ENCODE measurements at places on chromosomes 11 and 22. TPM values are rescaled to one million over a fixed set of nuclear protein-coding genes. Genes with fewer than 3 reads are reported as not detected.

GRCh38 chr11:23725752-23726151 lies 771.1 kb upstream of the LUZP2 start:
- DNase-seq: no peak

DNA sequence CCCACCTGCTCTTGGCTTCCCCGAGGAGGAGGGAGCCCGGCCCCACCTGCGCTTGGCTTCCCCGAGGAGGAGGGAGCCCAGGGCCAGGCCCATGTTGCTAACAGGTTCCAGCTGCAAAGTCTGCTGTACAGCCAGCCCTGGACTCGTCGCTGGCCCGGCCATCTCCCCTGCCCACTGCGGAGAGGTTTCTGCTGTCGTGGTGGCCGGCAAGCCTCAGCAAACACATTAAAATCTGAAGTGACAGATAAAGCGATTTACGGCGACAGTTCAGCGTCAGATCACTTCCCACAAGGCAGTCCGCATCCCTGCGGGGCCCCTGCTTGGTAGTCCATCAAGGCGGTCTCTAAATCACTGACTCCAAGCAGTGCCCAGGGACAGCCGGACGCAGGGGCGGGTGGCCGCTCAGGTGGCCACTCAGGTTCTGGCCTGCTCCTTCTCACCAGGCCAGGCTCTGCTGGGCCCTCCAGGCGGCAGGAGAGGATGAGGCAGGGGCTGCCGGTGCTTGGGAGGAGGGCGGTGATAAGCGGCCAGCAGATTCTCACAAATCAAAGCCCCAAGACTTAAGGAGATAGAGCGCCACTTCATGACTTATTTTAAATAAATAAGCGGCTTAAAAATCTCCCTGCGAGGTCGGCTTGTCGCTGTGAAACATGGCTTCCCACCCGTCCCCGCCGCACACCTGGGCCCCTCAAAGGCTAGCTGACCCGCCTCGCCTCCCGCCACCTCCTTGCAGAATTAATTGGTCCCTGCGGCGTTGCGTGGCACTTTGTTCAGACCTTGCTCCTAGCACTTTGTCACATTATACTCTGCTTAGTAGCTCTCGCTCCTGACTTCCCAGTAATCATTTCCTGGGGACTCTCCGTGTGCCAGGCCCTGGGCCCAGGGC lies 21.1 kb downstream of the MACROD1 start:
- DNase-seq: no peak

DNA sequence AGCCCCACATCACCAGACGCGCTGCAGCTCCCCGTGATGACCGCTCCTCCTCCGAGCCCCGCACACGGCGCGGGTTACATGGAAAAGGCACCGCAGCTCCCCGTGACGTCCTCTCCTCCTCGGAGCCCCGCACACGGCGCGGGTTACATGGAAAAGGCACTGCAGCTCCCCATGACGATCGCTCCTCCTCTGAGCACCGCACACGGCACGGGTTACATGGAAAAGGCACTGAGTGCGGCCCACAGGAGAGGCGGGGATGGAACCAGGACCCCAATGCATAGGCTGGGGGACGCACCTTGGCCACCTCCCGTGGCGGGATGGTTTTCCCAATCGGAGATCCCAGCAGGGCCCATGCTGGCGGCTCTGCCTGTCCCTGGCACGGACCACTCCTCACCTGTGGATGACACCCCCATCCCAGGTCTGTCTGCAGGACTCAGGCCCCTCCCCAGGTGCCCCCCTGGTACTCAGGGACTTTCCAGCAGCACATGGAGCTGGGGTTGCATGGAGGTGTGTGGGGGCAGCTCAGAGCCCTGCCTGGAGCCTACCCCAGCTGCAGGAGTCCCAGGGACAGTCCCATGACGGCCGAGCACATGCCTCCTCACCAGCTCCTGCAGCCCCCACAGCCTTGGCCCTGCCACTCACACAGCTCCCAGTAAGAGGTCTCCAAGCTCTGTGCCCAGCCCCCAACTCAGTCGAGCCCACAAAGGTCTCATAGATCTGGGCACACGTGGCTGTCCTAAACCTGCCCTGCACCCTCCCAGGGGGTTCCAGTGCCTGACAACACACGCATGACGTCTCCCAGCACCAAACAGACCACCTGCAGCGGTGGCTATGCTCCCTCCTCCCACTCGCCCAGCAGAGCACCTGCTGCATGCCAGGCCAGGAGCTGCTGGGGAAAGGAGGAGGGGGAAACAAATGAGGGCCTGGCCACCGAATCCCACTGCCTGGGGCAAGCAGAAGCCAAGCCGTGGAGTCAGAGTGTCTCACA lies 166.6 kb downstream of the BRD1 start:
- DNase-seq: no peak

PLAAT2 gene
- not detected for total RNA-seq

LRRN4CL gene
- 0.13 TPM for total RNA-seq

GRCh38 chr11:94876222-94876621 lies 97.1 kb downstream of the CWC15 start:
- DNase-seq: no peak

DNA sequence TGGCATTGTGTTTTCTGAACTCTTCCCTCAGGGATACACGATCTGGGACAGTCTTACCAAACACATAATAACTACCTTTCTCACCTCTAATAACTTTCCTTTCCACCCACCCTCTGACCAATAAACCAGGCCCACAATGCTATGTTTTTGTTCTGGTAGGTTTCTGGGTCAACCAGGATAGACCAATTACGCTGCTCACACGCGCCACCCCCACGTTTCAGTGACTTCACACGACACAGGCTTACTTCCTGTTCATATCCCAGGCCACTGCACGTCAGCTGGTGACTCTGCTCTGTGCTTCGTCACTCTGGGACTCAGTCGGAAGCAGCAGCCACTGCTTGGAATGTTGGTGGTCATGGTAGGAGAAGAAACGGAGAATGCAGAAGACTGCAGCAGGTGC lies 2.5 kb downstream of the KRTAP5-4 start:
- no peak for DNase-seq

GRCh38 chr11:113531575-113532451 lies 56.6 kb upstream of the DRD2 start:
- DNase-seq: no peak

DNA sequence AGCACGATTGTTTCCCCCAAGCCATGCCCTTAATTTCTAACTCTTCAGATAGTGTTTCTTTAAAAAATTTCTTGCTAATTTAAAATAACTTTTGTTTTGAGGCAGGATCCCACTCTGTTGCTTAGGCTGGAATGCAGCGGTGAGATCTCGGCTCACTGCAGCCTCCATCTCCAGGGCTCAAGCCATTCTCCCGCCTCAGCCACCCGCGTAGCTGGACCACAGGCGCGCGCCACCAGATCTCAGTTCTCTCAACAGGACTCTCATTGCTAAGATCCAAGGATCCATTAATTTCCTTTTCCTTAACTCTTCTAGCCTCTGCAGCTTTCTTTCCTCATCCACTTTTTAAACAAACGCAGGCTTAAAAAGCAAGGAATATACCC lies 327 bp upstream of the MED17 start:
- DNase-seq: no peak

- no peak for DNase-seq
Observed at GRCh38 chr11:120540744-120541465, 29.4 kb downstream of the GRIK4 start.

MS4A3 gene
- total RNA-seq: 0.13 TPM

GNAZ gene
- 11.9 TPM for total RNA-seq

- DNase-seq: no peak
Observed at GRCh38 chr11:124759266-124760204, 2.6 kb downstream of the ESAM start.

DNA sequence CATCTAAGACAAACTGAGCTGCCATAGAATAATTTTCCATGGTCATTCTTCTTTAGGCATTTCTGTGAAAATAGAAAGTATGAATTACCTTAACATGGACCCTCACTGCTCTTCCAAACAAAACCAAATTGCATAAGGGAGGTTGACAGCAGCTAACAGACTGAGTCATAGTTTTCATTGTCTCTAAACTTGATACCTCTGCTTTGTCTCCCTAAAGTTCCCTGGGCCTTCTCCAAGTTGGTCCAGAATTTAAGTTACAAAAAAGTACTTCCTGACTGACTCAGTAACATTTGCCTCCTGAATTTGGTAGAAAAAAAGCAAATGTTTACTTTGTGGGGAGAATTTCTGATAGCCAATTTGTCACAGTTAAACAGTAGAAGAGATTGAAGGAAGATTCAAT lies 3.0 kb downstream of the OR8D1 start:
- DNase-seq: no peak

- no peak for DNase-seq
Observed at GRCh38 chr11:21892736-21893564, 299.9 kb upstream of the ANO5 start.

PRG3 gene
- total RNA-seq: not detected

SYTL2 gene
- total RNA-seq: 132 TPM

APOC3 gene
- total RNA-seq: 1.2 TPM

XRCC6 gene
- 287 TPM for total RNA-seq

IL18BP gene
- total RNA-seq: 18.2 TPM

AGBL2 gene
- 6.8 TPM for total RNA-seq

GRCh38 chr11:114033066-114033465 lies 26.4 kb upstream of the ZBTB16 start:
- no peak for DNase-seq

- no peak for DNase-seq
Observed at GRCh38 chr11:46352063-46352841, 5.0 kb downstream of the DGKZ start.

DNA sequence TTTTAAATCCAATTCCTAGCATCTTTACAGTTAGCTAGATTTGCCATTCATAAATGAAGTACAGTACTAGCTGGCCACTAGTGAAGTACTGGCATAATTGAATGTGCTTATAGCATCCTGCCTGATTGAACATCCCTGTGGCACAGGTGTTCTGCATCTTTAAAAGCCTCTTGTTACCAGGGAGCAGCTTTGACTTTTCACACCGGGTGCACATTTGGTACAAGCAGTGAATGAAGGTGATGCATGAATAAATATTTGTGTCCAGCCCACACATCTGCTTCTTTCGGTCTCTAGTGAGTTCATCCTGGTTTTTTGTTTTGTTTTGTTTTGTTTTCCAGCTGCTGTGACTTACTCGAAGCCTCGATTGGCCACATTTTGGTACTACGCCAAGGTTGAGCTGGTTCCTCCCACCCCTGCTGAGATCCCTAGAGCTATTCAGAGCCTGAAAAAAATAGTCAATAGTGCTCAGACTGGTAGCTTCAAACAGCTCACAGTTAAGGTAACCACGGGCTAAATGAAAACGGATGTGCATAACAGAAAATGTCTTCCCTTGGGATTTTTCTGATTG lies 5.3 kb downstream of the ATP5MG start:
- DNase-seq: no peak

OR8A1 gene
- not detected for total RNA-seq

DNA sequence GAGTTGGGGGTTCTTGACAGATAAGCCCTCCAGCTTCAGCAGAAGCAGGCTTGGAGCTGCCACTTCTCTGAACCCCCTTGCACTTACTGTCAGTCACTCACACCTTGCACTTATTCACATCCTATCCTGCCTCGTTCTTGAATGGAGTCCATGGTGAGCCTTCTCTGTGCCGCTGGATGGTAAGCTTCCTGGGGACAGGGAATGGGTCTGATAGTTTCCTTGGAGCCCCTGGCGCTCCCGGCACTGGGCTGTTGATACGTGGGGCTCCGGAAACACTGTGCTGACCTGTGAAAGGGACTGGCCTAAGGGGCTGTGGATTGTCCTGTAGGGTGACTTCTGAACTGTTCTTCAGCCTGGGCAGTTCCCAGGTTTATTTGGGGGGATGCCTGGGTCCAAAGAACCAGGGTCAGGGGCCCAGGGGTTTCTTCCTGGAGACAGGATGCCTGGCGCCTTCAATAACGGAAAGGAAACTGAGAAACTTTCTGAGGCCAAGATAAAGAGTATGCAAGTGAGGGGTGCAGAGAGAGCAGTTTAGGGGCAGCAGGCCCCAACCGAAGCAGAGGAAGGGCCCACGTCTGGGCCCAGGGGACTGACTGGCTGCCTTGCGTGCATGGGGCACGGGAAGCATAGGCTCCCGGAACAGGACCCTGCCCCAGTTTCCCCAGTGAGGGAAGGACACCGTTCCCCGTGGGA lies 709 bp upstream of the ST3GAL4 start:
- no peak for DNase-seq

DNA sequence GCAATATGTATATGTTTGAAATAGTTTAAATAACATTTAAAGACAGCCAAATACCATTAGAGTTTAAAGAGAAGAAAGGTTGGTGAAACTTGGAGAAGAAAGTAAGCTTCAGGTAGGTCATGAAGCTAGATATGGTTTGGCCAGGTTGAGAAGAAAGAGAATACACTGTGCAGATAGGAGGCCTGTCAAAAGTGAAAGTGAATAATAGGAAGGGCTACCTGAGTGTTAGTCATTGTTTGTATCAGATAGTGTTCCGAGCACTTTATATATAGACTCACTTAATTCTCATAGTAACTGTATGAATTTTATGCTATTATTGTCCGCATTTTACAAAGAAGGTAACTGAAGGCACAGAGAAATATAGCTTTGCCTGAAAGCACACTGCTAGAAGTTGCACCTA lies 56.9 kb downstream of the USP47 start:
- DNase-seq: no peak

GRCh38 chr22:42375982-42376381 lies 56.2 kb downstream of the NFAM1 start:
- no peak for DNase-seq

DNA sequence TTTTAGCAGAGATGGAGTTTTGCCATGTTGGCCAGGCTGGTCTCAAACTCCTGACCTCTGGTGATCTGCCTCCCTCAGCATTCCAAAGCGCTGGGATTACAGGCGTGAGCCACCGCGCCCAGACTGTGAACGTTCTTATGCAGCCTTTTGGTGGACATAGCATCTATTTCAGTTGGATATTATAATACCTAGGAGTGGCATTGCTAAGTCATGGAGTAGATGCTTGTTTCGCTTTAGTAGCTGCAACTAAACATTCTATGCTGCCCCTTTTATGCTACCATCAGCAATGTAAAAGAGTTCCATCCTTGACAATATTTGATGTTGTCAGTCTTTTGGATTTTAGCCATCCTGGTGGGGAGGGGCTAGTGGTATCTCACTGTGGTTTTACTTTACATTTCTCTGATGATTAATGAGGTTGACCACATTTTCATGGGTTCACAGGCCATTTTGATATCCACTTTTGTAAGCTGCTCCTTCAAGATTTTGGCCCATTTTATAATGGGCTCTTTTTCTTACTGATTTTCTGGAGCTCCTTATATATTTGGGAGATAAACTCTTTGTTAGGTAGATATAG lies 16.5 kb upstream of the APOBEC3A start:
- DNase-seq: no peak

- no peak for DNase-seq
Observed at GRCh38 chr11:118631142-118631909, 23.9 kb downstream of the PHLDB1 start.

- DNase-seq: no peak
Observed at GRCh38 chr11:119726585-119727522, 2.1 kb downstream of the NECTIN1 start.

- no peak for DNase-seq
Observed at GRCh38 chr22:35893698-35894097, 134.9 kb downstream of the RBFOX2 start.

GRCh38 chr11:44266056-44266780 lies 43.7 kb downstream of the ALX4 start:
- DNase-seq: no peak

DNA sequence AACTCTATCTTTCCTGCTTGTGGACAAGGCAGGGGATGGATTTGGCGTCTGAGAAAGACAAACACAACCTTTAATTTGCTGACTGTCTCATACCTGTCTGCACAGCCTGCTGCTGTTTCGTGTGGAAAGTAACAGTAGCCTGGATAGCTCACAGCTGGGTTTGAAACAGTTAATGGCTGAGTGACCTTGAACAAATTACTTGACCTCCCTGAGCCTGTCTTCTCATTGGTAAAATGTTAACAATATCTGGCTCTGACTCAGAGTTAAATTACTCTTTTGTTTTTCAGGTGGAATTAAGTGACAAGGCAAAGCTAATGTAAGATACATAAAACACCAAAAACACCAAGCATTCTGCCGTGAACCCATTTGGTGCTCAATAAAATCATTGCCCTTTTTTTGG lies 41.1 kb upstream of the ADA2 start:
- no peak for DNase-seq
